Stomach (tissue), 19 donors: ENCODE measurements at places on chromosomes 4 and X. TPM values are rescaled to one million over a fixed set of nuclear protein-coding genes. Genes with fewer than 3 reads are reported as not detected.

The DMRTC1B gene
- 0.93 TPM for polyA plus RNA-seq

- no peak for DNase-seq
Measured at GRCh38 chr4:14115106-14115505, 487.6 kb upstream of the BOD1L1 start.

GRCh38 chr4:128528793-128529553, 241.4 kb upstream of the PGRMC2 start:
- no peak for DNase-seq

DNA sequence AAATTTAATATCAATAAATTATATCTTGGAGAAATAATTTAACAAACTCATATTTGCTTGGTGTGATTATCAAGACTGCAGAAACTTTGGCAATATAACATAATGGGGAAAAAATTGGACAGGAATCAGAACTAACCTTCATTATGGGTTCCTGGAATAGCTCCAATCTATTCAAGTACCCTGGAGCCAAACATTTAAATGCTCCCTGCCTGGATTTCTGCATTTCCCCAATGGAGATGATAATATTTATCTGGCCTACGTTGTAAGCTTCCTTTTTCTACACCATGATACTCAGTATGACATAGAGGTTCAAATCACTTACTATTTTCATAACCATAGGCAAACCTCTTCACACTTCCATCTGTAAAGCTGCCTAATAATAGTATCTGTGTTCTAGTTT, 326.8 kb downstream of the TRIML1 start:
- DNase-seq: no peak

The OSTC gene
- 85.7 TPM for polyA plus RNA-seq

DNA sequence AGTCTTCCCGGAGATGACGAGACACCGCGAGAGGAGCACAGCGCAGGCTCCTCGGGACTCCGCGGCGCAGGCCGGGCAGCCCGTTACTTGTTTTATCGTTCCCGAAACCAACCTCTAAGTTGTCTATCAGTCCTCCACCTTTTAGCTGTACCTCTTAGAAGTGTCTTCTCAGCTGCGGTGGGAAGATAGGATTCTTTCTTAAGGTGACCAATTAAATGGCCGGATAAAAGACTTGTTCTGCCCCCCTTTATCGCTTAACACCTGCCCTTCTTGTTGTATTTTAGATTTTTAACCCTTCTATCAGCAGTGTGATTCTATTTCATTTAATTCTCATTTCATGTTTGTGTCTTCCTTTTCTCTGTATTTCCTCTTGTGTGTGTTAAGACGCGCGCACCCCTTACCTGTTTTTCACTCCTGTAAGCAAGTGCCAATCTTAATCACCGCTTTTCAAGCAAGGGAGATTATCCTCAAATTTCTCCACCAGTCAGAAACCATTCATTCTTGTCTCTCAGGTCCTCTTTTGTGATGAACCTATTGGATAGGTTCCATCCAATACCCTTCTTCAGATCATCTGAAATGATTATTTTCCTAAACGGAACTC, at the start of gene SLC9B2:
Gene SLC9B2, minus strand, starts transcription at position 15 of the 601 bp plus-strand sequence. CDS start 9,211 bp downstream, outside the sequence.
- no peak for DNase-seq

GRCh38 chrX:11296051-11296450, 2.8 kb downstream of the AMELX start:
- DNase-seq: no peak

GRCh38 chr4:172308078-172308477, 494.9 kb downstream of the GALNTL6 start:
- no peak for DNase-seq

DNA sequence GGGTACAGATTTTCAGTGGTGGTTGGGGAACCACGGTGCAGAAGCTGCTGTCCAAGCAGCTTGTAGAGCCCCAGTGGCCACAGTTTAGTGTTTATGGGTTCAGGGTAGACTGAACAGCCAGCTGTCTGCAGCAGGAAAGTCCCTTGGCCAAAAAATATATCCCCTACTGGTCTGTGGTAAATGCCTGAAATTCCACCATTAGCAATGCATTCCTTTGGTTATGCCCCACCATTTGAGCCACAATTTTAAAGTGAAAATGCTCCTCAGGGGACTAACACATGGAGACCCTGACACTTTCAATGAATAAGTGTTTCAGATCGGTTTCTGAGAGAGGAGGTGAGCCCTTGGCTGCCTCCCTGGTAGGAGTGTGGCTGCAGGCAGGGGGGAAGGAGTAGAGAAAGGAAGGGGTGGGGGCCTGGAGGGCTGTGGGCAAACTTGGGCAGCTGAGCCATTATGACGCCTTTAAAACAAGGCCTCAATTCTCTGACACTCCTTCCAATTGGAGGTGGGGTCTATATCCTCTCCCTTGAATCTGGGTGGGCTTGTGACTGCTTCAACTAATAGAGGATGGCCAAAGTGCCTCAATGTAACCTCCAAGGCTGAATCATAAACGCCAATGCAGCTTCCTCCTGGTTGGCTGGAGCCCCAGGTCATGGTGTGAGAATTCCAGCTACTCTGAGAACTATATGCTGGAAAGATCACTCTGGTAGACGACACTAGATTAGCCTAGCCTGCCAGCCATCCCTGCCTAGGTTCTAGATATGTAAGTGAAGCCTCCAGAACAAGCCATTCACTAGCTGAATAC, 75.8 kb upstream of the ATP6AP2 start:
- no peak for DNase-seq

The STATH gene
- polyA plus RNA-seq: not detected

DNA sequence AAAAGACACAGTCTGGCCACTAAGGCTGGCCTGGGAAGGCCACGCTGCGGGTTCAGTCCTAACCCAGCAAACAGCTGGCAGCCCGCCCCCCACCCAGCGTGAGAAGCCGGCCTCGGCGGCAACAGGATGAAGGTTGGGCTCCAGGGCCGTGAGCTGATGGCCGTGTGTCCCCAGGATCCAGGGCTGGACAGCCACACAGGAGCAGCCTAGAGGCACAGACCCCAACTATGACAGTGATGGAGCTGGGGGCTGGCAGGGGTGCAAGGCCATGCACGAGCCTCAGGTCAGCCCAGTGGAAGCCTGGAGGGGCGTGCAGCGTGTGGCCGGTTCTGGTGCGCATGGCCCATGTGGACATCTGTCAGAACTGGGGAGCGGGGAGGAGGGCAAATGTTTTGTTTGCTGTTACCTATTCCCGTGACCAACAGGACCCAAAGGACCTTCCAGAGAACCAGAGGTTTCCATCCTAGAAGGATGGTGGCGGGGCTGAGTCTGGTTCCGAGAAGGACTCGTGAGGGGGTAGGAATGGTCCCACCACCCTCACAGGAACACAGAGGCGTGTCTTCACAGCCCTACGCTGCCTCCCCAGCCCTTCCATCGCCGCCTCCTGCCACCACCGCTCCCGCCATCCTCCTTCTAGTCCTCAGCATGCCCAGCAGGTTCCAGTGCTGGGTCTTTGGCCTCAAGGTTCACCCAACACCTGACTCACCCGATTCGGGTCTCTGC, 46.5 kb downstream of the ZFYVE28 start:
- no peak for DNase-seq

GRCh38 chr4:122803788-122804208, 22.8 kb upstream of the FGF2 start:
- DNase-seq: no peak

GRCh38 chrX:116961872-116962582, 499.3 kb upstream of the CT83 start:
- DNase-seq: peak; percentile 26

- DNase-seq: no peak
Measured at GRCh38 chrX:1075741-1076140, 136.7 kb downstream of the CRLF2 start.

The SLC4A4 gene
- polyA plus RNA-seq: 1.8 TPM

GRCh38 chrX:150525061-150525919, 43.1 kb upstream of the MTM1 start:
- peak; percentile 54 for DNase-seq

GRCh38 chr4:6200011-6200921, at the start of gene JAKMIP1:
TSS of gene JAKMIP1 (minus strand) at chr4:6200549. CDS start at chr4:6112850, 87,699 bp downstream.
- DNase-seq: peak; percentile 87

DNA sequence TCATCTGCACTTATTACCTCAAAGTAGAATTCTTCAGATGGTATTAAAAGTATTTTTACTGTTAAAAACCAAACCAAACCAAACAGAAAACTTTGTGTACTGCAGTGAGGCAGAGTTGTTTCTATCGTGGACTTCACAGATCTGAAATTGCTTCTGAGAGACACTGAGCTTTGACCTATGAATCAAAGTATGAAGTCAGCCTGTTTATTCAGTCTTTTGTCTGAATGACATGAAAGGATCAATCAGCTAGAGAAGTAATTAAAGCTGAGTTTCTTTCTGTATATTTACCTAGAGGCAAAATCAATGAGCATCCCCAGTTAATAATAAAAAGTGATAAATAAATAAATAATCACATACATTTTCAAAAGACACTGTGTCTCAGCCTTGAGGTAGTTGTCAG, 2121.0 kb downstream of the PCDH7 start:
- DNase-seq: no peak

The CASK gene
- polyA plus RNA-seq: 7.3 TPM

GRCh38 chr4:100130964-100131363, 59.3 kb downstream of the DDIT4L start:
- DNase-seq: no peak

The POLN gene
- 1.7 TPM for polyA plus RNA-seq

- no peak for DNase-seq
Measured at GRCh38 chr4:152331042-152331441, 204.8 kb downstream of the FBXW7 start.

The MEPE gene
- not detected for polyA plus RNA-seq

GRCh38 chr4:53532521-53532920, 58.8 kb downstream of the LNX1 start:
- no peak for DNase-seq

The PAGE5 gene
- polyA plus RNA-seq: not detected

- DNase-seq: peak; percentile 25
Measured at GRCh38 chr4:100317032-100317864, 127.0 kb upstream of the DDIT4L start.

GRCh38 chr4:126748736-126749135, 884.0 kb upstream of the INTU start:
- DNase-seq: no peak

DNA sequence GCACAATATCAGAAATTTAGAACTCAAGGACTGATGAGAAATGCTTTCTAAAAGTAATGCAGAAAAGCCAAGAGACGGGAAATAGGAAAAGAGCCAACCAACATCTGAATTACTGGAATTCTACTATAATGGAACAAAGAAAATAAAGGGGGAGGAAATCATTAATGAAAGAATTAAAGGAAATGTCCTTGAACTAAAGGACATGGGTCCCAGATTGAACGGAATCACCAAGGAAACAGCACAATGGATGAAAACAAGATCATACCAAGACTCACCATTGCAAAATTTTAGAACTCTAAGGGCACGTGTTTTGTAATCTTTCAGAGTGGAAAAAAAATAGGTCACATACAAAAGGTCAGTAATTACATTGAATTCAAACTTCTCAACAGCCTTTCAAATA, 35.9 kb downstream of the HPGDS start:
- DNase-seq: no peak

The PCDH10 gene
- 0.06 TPM for polyA plus RNA-seq

The TCEAL2 gene
- polyA plus RNA-seq: 8.1 TPM

GRCh38 chr4:96120206-96120605, 280.3 kb downstream of the PDHA2 start:
- no peak for DNase-seq

DNA sequence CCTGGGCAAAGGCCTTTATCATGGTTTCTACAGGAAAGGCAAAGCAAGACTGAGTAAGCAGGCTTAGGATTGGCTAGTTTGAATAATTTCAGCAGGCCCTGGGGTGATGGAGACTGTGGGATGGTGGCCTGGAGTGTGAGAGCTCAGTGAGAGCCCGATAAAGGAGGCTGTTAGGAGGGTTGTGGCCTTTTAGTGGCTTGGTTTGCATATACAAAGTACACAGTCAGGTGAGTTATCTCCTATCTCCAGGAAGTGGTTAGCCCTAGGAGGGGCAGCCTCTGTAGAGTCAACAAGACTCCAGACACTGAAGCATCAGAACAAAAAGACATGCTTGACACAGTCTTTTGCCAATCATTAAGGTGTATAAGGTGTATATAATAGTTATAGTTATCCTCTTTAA, 157.2 kb downstream of the CFAP299 start:
- peak; percentile 37 for DNase-seq

DNA sequence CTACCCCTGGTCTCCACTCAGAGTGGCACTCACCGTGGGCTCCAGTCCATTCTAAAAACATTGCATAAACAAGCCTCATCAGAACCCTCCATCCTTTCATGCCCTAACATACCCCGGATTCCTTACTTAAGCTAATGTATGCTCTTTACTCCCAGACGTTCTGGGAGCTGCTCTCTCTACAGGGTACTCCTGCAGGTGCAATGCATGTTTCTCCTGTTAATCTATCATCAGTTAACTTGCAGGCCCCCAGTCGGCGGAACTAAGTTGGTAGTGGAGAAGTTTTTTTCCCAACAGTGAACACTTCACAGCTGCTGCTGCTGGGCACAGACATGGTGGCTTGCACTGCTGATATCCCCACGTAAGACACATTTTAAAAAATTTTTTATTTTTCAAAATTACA, 161.6 kb upstream of the FAT1 start:
- DNase-seq: peak; percentile 9

The RGS12 gene
- 20.5 TPM for polyA plus RNA-seq

DNA sequence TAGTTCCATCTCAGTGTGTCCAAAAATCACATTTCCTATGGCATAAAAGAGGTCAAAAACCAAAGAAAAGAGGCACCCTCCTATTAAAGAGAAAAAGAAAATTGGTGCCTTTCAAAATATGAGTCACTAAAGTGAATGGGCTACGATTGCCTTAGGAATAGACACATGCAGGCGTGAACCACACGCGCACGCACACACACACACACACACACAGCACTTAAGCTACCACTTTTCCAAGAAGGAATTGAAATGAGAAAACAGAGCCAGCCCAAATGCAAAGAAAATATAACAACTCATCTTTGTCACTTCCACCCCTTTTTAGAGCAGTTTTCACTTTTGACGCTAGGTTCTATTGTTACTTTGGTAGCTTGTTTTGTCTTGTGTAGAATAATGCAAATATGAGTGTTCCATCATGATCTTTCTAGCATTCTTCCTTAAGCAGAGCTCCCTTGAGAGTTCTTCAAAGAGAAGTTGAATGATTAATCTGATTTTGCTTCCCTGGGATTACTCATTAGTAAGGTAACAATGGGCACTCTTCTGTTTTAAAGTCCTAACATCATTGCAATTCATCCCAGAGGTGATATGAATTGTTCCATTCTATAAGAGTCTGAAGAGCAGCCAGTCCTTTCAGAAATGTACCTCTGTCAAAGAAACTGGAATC, 239.2 kb upstream of the GNPDA2 start:
- no peak for DNase-seq

DNA sequence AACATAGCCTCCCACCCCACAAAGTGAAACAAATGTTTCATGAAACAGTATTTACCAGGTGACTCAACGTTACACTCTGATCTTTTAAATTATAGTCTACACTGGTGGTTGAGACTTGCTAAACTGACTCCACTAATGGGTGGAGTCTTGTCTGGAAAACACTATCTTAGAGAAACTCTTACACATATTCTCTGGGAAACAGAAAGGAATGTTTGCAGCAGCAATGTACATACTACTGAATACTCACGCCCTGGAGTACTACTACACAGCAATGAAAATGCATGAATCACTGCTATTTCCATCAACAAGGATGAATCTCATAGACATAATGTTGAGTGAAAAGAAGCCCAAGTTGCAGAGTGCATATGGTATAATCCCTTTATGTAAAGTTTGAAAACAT, 208.5 kb upstream of the IGFBP7 start:
- DNase-seq: no peak

GRCh38 chrX:118554511-118554910, 58.9 kb downstream of the DOCK11 start:
- no peak for DNase-seq

GRCh38 chr4:132227151-132227856, 921.8 kb upstream of the PCDH10 start:
- no peak for DNase-seq
